Naive thymus-derived CD8-positive, alpha-beta T cell (primary cell): ENCODE measurements at places on chromosomes 11 and 22.

DNA sequence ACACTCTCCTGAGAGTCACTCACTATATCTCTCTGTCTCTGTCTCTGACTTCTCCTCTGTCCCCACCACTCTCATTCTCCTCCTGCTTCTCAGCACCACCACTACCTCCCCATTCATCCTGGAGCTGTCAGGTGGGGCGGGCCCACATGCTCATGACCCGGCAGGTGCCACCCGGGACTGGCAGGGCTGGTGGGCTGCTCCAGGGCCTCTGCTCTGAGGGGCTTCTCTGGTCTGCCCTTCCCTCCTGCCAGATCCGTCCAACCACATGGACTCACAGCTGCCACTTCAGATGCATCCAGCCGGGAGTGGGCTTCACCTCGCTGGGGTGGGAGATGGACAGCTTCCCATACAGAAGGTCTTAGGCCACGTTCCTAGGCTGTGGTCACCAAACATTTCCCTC lies 4.8 kb upstream of the EMID1 start:
- no peak for DNase-seq

DNA sequence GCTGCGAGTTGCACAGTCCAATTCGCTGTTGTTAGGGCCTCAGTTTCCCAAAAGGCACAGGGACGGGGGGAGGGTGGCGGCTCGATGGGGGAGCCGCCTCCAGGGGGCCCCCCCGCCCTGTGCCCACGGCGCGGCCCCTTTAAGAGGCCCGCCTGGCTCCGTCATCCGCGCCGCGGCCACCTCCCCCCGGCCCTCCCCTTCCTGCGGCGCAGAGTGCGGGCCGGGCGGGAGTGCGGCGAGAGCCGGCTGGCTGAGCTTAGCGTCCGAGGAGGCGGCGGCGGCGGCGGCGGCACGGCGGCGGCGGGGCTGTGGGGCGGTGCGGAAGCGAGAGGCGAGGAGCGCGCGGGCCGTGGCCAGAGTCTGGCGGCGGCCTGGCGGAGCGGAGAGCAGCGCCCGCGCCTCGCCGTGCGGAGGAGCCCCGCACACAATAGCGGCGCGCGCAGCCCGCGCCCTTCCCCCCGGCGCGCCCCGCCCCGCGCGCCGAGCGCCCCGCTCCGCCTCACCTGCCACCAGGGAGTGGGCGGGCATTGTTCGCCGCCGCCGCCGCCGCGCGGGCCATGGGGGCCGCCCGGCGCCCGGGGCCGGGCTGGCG lies at the start of gene BCR:
TSS of gene BCR (plus strand) at position 209 of the 592 bp plus-strand sequence. CDS start 452 bp downstream, outside the sequence.
- peak; percentile 60 for DNase-seq

DNA sequence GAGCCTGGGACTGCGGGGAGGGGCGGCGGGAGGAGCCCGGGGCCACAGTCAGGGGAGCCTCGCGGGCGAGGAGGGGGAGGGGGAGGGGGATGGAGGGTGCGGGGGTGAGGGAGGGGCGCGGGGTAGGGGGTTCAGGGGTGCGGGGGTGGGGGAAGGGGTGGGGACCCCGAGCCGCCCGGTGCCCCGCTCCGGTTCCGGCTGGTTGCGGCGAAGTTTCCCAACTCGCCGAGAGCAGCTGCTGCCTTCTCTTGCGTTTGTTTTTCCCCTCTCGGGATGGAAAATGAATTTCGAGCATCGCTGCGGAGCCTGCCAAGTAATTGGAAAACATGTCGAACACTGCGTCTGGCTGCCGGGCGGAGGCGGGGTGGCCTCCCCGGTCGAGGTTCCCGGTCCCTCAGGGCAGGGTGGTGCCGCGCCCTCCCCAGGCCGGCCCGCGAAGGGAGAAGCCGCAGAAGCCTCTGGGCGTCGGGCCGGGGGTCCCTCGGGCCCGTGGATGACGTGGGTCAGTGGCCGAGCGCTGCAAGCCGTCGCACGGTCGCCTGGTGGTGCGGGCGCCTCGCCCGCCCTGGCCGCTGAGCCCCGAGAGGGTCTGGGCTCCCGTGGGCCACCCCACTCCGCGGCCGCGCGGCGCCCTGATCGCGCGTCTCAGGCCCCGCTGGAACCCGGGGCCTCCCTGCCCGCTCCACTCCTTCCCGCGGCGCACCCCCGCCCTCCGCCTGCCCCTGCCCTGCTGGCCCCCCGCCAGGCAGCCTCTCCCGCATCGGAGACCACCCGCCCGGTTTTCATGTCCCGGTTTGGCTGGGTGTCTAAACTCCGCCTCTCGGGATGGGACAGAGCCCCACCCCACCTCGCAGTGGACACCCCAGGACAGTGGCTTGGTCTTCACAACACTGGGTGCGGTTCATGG lies 12.1 kb downstream of the SPATA19 start:
- DNase-seq, result no peak

GRCh38 chr11:109435121-109435742 lies 13.2 kb downstream of the C11orf87 start:
- DNase-seq, result no peak

DNA sequence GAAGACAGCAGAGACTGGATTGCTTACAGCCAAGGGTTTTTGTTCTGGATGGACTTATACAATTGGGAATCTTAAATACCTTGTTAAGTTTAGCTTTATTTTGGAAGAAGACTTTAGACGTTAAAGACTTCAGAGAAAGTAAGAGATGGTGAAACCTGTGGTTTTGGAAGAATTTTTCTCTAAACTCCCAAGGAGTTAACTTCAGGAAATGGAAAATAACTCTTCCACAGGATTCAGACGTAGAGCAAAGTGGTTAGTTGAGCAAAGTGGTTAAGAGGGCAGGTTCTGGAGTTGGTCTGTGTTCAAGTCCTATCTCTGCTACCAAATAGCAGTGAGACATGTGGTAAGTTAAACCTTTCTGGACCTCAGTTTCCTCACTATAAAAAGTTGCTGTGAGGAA lies 12.8 kb downstream of the PITPNB start:
- no peak for DNase-seq

GRCh38 chr11:118921929-118922744 lies 3.6 kb downstream of the BCL9L start:
- DNase-seq, result no peak

DNA sequence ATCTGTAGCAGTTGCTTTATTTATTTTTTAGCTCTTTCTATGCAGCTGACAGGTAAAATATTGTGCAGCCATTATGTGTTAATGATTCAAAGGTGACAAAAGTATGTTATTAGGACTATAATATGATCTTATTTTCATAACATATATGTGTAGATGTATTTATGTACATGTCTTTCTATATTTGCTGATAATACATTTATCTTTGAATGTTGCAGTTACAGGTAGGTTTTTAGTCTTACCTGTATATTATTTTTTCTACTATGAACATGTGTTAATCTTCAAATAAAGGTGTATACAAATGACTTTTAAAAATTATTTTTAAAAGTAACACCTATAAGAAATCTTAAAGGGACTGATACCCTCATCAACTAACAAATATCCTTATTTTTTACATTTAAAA lies 33.6 kb downstream of the FAR1 start:
- DNase-seq, result no peak

DNA sequence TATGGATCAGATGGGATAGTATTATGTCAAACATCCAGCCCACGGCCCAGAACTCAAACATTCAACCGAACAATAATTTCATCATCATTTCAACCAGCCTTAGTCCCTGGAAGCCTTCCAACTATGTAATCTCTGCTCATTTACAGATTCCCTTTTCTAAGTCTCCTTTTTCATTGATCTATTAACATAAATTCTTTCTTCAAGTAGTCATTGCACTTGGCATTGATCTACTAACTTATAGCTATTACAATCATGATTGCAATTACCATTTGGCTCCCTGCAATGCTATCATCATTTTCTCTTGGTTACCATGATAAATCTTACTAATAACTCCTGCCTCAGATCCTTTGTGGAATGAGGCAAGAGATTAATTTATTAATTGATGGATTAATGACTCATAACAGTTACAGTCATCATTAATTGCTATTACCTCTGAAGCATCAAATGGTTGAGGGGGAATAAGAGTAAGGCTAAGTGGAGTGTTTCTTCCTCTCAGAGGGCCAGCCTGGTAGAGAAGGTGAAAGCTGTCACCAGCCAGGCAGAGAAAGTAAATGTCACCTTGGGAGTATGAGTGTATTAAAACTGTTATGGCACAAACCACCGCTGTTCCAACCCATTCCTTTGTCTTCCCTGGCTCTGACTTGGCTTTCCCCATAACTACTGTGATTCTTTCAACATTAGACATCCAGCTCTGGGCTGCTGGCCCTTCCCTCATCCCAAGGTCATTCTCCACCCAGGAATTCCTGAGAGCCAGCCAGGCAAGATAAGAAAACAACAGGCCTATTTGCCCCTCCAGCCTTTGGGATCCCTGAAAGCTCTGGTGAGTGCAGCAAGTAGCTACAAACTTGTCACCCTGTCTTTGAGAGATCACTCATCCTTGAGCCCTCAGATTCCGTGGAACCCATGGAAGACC lies 174.7 kb downstream of the RRAS2 start:
- DNase-seq, result no peak

DNA sequence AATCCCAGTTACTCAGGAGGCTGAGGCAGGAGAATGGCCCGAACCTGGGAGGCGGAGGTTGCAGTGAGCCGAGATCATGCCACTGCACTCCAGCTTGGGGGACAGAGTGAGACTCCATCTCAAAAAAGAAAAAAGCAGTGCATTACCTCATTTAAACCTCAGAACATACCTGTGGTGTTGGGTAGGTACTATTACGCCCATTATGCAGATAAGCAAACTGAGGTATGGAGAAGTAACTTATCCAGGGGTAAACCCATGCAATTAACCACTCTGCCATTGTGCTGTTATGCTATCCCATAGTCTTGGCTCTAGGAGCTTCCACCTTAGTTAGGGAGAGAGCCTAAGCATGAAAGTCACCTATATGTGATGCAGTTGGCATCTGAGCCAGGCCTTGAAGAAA lies 2.3 kb upstream of the SEC14L3 start:
- DNase-seq, result no peak

GRCh38 chr22:32596471-32596870 lies 121.9 kb downstream of the FBXO7 start:
- no peak for DNase-seq

GRCh38 chr11:1148752-1149180 lies 9.0 kb upstream of the MUC5AC start:
- no peak for DNase-seq

- no peak for DNase-seq
These were observed 93.9 kb downstream of the GRIK4 start for GRCh38 chr11:120605469-120605868.

DNA sequence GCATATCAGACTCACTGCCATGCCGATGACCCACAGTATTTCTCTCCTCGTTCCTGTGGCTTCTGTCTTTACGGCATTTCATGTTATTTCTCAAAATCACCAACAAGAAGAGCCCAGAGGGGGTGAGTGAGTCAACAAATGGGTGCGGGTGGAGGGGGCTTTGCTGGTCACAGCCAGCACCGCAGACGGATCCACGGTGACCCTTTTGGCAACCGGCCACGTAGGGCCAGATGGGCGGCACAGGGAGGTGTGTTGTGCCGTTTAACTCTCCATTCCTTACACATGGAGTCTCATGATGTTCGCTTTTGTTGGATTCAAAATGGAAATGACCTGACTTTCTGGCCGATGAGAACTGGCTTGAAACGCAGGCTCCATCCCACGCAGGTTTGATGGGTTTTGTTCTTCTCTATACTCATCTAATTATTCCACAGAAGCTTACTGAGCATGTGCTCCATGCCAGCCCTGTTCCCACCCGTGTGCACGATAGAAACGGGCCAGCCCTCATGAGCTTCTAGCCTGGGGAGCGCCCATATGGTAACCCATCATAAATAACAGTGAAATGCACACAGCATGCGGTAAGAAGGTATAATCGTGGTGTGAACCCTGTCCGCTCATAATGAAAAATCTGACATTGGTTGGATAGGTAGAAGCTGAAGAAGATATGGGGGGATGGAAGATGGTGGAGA lies 319.9 kb downstream of the BRD1 start:
- no peak for DNase-seq
